ENCODE measurements at places on chromosomes 6 and 20.

DNA sequence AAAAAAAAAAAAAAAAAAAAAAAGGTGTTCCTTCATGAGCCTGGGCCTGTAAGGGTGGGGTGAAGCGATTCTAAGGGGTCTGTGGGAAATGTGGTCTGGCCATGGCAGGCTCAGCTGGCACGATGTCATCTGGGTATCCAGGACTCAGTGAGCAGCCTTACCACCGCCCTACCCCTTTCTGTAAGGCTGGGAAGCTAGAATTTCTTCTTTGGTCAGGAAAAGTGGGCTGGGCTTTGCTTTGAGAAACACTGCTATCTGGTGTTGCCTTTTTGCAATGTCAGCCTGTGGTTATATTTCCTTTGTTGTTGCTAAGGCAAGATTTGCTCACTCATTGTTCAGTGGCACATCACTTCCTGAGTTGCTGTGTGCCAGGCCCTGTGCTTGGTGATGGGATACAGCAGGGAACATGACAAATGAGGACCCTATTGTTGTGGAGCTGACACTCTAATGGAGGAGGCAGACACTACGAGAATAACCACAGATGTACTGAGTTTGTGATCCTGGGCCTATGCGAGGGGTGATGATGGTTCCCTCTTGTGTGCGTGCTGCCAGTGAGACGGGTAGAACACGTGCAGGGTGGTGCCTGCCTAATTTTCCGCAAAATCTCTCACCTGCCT is 45.9 kb upstream of the ZNFX1 start:
- DNase-seq: peak; percentile 4

- no peak for DNase-seq
These were observed 31.4 kb upstream of the ID1 start for GRCh38 chr20:31573555-31574321.

- no peak for DNase-seq
These were observed 71.7 kb downstream of the ASXL1 start for GRCh38 chr20:32429745-32430360.

GRCh38 chr6:80363501-80364122 is 257.1 kb downstream of the BCKDHB start:
- DNase-seq: no peak

DNA sequence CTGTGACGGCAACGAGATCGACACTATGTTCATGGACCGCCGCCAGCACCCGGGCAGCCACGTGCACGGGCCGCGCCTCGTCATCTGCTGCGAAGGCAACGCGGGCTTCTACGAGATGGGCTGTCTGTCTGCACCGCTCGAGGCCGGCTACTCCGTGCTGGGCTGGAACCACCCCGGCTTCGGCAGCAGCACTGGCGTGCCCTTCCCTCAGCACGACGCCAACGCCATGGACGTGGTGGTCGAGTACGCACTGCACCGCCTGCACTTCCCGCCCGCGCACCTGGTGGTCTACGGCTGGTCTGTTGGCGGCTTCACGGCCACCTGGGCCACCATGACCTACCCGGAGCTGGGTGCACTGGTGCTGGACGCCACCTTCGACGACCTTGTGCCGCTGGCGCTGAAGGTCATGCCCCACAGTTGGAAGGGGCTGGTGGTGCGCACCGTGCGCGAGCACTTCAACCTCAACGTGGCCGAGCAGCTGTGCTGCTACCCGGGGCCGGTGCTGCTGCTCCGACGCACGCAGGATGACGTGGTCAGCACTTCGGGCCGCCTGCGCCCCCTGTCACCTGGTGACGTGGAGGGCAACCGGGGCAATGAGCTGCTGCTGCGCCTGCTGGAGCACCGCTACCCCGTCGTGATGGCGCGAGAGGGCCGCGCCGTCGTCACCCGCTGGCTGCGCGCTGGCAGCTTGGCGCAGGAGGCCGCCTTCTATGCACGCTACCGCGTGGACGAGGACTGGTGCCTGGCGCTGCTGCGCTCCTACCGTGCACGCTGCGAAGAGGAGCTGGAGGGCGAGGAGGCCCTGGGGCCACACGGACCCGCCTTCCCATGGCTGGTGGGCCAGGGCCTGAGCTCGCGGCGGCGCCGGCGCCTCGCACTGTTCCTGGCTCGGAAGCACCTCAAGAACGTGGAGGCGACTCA is 943 bp downstream of the ABHD16B start:
- DNase-seq: no peak

- DNase-seq: no peak
These were observed 37.5 kb upstream of the NOX3 start for GRCh38 chr6:155493026-155493693.

GRCh38 chr6:27800731-27801373 is 111.3 kb downstream of the OR2B2 start:
- DNase-seq: no peak

DNA sequence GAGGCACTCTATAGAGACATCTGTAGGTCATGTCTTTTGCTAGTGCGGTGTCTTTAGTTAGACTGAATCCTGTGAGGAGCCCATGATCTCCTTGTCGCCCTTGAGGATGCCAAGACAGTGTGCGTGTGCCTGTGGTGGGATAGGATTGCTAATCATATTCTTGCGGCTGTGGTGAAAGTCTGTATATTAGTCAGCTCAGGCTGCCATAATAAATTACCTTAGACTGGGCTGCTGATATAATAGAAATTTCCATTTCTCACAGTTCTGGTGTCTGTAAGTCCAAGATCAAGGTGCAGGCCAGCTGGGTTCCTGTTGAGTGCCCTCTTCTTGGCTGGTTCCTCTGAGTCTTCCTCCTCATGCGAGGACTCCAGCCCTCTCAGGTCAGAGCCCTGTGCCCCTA is 141.2 kb downstream of the JARID2 start:
- no peak for DNase-seq

- no peak for DNase-seq
These were observed 101.5 kb downstream of the PDSS2 start for GRCh38 chr6:107357842-107358241.

DNA sequence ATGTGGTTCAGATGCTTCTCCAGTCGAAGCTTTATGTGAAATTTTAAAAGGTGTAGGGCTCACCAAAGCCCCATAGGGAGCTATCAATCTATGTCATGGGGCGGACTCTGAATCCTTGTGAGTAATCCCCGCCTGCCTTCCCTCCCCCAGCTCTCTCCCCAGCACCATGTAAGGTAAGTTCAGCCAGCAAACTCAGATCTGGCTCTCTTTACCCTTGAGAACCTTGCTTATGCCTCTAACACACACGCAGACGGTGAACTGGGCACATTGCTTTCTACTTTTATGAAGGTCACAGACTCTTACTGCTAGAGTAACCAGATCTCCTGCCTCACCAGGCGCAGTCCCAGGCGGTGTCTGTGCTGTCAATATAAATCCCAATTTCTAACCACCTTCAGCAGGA is 82.6 kb upstream of the CNKSR3 start:
- DNase-seq: no peak

DNA sequence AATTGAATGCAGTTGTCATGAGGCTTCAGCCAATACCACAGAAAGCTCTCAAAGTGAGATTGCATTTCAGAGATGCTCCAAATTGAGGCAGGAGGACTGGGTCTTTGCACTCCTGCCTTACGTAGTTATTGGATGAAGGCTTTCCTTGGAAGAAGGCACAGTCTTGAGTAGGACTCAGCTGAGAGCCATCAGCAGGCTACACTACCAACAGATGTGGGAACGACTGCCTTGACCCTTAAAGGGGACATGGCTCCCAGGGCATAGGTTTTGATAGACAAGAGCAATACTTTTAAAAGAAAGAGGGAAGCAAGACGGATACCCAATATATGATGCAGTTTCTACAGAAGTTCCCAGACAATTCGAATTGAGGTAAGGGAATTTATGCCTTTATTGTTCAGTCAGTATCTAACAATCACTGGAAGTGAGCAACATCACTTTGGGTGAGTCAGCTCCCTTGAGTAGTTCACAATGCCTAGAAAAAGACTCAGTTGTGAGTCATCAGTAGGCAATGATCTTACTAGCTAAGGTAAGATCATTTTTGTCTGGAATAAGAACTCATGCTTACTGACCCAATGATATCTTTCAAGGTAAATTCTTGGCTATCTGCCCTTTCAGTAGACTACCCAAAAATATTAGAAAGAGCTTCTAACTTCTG is 390.8 kb downstream of the GJA1 start:
- no peak for DNase-seq

DNA sequence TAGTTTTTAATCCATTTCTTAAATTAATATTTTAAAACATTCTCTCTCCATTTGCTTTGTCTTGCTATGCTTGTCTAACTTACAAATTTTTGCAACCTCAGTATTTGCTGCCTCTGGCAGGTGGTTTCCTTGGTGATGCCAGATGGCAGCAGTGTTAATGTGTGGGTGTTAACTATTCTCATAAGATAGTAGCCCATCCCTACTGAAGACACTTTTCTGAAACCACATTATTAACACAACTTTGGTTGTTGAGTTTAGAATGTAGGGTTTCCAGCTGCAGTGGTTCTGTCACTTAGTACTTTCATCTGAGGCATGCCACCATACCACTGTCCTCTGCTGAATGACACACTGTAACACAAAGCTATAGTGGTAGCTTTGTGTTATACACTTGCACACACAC is 75.1 kb downstream of the MYO6 start:
- no peak for DNase-seq

GRCh38 chr6:27241443-27241842 is 6.1 kb upstream of the PRSS16 start:
- DNase-seq: no peak

GRCh38 chr6:163260911-163261310 is 153.6 kb upstream of the QKI start:
- DNase-seq: no peak

- no peak for DNase-seq
These were observed 4.3 kb downstream of the FAXC start for GRCh38 chr6:99345164-99345563.

GRCh38 chr6:50818673-50819072 is at the start of gene TFAP2B:
TSS of gene TFAP2B (plus strand) at chr6:50818871. CDS start at chr6:50818892, 21 bp downstream.
- DNase-seq: no peak

GRCh38 chr6:32255199-32256153 is 31.6 kb upstream of the NOTCH4 start:
- peak; percentile 79 for DNase-seq
